ENCODE measurements at places on chromosomes 5 and 9.

GRCh38 chr5:96821260-96821916 is 13.6 kb upstream of the ERAP1 start:
- DNase-seq, result no peak

DNA sequence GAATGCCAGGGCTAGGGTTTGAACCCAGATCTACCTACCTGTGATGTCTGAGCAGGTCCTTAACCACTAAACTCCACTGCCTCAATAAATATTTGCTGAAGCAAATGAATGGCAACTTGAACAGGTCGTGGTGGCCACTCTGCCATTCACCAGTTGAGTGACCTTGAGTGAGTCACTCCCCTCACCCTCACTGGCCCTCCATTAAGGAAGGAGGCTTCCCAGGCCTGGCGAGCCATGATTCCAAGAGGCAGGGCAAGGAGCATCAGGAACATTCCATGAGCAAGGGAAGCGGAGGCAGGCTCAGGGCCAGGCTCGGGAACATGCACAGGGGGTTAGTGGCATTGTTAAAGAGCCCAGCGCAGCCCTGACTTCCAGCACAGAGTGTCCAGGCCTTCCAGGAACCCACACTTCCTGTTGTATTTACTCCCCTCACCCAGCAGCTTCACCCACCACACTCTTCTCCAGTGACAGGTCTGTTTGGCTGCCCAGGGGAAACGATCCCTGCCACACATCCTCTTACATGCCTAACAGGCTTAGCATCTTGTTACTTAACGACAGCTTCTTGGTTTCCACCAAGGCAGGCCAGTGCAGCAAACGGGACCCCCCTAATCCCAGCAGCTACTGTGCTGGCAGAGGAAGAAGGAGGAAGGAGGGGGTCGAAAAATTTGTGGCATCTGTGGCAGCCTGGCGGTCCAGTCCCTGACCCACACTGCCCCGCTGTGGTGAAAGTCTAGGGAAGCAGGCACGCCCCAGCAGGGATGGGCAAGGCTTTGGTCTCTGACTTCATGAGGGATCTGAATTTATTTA is 43.7 kb upstream of the TTC1 start:
- DNase-seq, result peak; percentile 9

DNA sequence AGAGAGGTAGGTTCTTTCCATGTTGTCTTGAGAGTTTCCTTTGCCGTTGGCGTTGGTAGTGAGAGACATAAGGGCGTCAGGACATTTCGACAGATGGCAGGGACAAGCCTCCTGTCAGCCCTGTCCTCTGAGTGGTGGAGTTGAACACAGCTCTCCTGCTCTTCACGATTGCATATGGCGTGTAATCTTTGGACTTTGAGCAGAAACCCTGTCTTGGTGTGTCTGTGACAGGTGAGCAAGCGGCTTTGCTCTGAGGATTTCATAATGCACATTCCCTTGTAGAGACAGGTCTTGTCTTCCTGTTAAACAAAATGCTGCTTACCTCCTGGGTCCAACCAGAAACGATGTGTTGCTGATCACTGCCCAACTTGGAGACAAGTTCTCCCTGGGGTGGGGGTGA is 146.5 kb downstream of the NXNL2 start:
- no peak for DNase-seq

GRCh38 chr9:123608104-123608503 is 252.1 kb downstream of the CRB2 start:
- no peak for DNase-seq

GRCh38 chr5:32771037-32771436 is 59.9 kb downstream of the NPR3 start:
- no peak for DNase-seq

DNA sequence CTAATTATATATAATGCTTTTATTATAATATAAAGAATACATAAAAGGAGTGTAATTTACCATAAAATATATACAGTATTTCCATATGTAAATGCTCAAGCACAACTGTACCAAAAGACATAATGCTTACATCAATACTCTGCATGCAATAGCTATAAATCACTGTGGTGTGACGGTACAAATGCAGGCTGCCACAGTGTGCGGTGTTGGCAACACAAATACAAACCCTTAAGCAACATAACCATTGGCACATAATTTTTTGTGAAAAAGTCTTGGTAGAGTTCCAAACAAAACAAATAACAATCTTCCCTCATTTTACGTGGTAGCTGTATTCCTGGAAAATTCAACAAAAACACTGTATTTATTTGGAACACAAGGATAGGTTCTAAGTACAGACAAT is 1.9 kb upstream of the SHISAL2B start:
- DNase-seq, result no peak

DNA sequence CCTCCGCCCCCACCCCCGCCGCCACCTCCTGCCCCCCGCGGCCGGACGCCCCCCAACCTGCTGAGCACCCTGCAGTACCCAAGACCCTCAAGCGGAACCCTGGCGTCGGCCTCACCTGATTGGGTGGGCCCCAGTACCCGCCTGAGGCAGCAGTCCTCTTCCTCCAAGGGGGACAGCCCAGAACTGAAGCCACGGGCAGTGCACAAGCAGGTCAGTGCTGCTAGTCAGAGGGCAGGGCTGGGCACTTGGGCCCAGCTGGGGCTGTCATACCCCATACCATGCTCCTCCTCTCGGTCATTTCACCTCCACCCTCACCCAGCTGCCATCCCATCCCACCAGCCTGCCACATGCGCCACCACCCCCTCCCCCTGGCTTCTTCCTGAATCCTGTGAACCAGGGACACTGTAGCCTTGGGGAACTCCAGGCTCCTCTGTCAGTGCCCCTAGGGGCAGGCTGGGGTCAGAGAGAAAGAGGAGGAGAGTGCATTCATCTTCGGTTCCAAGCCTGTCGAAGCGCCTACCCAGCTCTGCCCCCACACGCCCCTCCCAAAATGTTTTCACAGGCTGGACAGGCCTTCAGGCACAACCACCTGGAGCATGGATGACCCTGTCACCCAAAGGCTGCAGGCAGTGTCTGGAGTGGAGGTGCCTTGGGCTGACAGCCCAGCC is 122.0 kb downstream of the DAB2IP start:
- no peak for DNase-seq

- no peak for DNase-seq
These were observed 30.2 kb upstream of the SEMA4D start for GRCh38 chr9:89528131-89528530.

DNA sequence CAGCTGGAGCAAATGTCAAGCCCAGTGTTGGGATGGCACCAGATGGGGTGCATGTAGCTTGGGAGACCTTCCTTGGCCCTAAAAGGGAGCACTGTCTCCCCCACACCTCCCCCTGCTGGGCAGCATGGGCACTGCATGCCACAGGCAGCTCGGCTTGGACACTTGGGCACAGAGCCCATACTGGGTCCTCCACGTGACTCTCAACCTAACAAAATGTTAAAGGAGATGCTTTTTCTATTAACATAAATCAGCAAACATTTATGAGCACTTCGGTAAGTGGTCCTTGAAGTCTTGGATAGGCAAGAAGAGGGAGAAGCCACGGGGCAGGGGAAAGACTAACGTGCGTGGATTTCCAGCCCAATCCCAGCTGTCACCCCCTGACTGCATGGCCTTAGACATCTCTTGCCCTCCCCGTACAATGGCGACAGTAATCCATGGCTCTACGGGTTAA is 23.9 kb upstream of the MAPK9 start:
- DNase-seq, result peak; percentile 78

DNA sequence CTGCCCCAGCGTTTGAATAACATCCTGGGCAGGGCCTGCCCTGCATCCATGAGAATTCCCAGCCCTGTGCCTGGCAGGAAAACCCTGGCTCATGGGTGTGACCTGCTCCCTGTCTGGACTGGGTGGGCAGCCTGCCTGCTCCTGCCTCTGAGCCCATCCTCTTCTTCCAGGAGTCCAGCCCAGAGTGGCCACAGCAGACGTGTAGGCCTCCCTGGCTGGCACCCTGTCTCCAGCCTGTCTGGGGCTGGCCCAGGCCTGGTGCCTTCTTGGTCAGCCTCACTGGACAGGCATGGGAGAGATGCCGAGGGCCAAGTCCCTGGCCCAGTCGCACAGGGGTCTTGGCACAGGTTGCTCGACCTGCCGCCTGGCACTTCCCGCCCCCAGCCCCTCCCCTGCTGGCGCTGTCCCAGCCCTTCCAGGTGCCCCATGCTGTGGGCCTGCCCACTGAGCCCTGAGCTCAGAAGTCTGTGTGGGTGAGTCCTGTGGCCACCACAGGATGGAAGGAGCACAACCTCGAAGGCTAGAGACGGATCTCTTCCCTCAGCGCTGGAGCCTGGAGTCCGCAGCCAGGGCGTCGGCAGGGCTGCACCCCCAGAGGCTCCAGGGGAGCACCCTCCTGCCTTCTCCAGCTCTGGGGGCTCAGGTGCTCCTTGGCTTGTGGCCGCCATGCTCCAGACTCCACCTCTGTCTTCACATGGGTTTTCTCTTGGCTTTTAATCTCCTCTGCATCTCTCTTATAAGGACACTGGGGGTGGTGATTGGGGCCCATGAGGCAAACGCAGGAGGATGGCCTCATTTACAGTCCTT is 11.8 kb upstream of the COL5A1 start:
- no peak for DNase-seq

GRCh38 chr5:77015938-77016569 is 14.2 kb upstream of the AGGF1 start:
- no peak for DNase-seq

DNA sequence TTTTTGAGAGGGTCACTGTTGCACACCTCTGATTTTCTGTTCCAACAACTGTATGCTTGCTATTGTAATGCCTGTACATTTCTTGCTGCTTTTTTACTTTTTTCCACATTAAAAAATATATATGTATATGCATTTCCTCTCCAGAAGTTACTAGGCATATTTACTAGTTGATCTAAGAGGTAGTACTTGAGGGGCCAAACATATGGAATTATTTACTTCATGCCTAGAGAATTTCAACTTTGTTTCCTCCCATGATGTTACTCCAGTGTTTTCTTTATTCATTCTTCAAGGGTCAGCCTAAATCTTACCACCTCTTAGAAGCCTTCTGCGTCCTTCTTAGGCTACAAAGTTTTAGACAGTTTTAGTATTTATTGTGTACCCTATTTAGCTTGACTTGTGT is 122.7 kb downstream of the NMUR2 start:
- DNase-seq, result no peak

DNA sequence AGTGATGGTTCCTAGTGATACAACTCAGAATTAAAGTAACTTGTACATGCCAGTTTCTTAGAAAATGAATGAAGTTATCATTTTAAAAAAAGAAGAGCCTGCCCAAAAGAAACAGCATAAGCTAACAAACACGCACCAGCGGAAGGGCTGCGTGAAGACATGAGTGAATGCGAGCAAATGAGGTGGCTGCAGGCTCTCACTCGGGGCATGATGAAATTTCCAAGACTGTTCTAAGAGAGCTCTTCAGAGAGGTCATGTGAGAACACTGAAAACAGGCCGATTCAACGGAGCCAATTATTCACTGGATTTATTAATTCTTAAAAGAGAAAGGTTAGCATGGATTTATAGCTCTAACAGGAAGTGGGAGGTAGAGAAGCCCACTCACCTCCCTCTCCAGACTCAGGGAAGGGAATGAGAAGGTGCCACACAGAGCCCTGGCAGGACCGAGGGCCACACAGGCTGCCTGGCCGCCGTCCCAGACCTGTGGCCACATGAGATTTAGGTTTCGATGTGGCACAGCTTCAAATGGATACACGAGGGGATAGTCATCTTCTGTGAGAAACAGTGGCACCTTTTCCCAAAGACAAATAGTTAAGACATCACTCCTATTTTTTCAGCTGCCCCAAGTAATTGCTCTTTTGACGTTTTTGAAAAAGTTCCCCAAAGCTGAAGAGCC is 55.5 kb downstream of the HABP4 start:
- no peak for DNase-seq

- peak; percentile 7 for DNase-seq
These were observed 681 bp downstream of the F2R start for GRCh38 chr5:76716456-76717157.

DNA sequence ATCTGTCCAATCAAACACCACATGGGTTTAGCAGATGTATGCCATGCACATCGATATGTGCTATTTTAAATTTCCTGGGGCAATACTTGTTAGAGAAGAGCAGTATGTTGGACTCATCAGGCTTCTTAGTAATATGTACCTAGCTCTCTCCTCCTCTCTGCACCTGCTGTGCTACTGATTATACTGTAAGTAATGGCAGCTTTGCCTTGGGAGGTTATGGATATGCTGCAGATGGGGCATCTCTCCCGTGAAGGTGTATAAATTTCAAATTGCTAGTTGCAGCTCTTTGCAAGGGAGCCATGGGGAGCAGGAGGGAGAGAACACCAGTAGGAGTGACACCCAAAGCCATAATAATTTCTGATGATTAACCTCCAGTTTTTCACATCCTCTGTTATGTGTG is 101.5 kb downstream of the SPATA31D1 start:
- DNase-seq, result no peak

DNA sequence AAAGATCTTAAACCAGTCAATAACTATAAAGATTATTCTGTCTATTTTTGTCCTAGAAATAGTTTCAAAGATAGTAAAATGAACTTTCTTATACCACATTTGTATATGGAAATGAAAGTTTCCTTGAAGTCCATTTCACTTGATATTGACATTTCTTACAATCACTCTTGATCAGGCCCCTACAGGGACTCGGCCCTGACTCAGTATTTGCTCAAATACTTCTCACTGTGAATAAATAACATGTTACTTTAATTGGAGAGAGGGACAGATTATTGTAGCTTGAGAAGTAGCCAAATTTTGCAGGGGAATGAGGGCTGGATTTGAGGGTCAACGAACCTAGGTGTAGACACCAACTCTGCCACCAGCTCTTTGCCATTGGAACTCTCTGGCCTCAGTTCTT is 25.6 kb upstream of the SMARCA2 start:
- DNase-seq, result no peak

GRCh38 chr9:107807183-107807582 is 317.6 kb upstream of the KLF4 start:
- no peak for DNase-seq

GRCh38 chr9:127305838-127306226 is 41.3 kb downstream of the GARNL3 start:
- no peak for DNase-seq

DNA sequence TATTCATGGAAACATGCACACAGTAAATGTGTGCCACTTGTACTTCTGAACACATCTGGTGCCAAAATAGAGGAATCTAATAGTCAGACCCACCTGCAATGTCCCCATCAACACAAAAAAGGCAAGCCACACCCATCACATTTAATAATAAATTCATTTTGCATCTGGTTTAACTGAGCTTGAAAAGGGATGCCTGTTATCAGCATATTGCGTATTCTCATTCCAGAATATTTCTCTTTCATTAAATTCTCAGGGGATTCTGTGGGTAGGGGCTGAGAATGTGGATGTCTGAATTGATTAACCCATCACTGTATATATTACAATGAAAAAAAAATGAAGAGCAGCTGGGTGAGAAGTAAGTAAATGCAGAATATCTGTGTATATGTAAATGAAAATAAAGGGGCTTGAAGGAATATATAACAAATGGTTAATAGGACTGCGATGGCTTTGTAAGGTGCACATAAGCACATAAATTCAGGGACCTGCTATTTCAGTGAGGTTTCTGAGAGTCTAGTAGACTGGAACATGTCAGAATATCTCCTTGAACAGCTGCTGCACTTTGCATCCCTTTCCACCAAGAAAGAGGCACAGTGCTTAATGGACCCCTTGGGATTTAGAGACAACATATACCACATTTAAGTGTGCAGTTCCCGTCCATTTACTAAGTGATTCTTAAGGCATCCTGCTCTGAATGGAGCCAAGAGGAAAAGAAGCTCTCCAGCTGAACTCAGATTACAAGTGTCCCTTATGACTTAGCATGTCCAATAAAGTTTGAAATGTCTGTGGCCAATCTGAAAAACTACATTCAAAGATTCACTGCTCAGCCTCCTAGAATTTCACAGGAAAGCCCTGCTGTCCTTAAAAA is 104.1 kb upstream of the NIPBL start:
- no peak for DNase-seq

GRCh38 chr5:90877049-90877448 is 318.5 kb downstream of the ADGRV1 start:
- DNase-seq, result no peak

- DNase-seq, result no peak
These were observed 96.8 kb downstream of the ANKRD18B start for GRCh38 chr9:33620738-33621439.

All from activated gamma-delta T cell treated with Interleukin-2 at 50 U/mL for 16 hours (primary cell).